ENCODE measurements at places on chromosomes 16 and 17. TPM values are rescaled to one million over a fixed set of nuclear protein-coding genes. Genes with fewer than 3 reads are reported as not detected.

Gene ACE
- 3.0 TPM for total RNA-seq

Gene ABHD15
- 8.2 TPM for total RNA-seq

GRCh38 chr16:89386306-89387185 lies 103.8 kb downstream of the ANKRD11 start:
- DNase-seq, result no peak

Gene SMTNL2
- not detected for total RNA-seq

Gene HBA1
- total RNA-seq, result 474 TPM

- peak; percentile 88 for DNase-seq
Observed at GRCh38 chr16:30409125-30410060, 2.0 kb downstream of the ZNF771 start.

GRCh38 chr16:83627996-83628395 lies 179.8 kb upstream of the HSBP1 start:
- no peak for DNase-seq

DNA sequence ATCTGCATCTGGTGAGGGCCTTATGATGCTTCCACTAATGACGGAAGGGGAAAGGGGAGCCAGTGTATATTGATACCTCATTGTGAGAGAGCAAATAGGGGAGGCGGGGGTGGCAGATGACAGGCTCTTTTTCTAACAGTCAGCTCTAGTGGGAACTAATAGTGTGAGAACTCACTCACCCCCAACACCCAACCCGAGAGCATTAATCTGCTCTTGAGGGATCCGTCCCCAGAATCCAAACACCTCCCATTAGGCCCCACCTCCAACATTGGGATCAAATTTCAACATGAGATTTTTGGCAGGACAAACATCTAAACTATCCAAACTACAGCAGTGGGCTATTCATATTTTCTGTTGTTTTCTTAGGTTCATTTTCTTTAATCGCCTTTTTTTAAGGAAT lies 54.4 kb downstream of the BPTF start:
- DNase-seq, result no peak

DNA sequence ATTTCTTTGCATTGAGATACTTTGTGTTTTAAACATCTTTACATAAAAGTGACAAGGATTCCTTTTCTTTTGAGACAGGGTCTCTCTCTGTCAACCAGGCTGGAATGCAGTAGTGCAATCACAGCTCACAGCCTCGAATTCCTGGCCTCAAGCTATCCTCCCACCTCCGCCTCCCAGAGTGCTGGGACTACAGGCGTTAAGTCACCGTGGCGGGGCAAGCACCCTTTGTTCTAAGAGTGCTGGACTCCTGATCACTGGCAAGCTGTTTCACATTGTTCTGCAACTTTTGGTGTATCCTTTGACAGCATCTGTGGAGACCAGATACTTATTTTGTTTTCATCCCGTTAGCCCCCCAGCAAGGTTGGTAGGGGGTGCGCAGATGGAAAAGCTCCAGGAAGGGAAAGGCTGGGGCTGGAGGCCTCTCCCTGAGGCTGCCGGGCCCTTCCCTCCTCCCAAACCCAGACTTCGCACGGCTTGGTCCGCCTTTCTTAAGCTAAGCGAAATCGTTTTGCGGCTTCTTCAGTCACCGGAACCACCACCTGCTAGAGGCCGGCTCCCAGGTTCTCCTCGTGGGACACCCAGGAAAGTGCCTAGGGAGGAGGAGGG lies 1.1 kb downstream of the ST6GALNAC2 start:
- no peak for DNase-seq

DNA sequence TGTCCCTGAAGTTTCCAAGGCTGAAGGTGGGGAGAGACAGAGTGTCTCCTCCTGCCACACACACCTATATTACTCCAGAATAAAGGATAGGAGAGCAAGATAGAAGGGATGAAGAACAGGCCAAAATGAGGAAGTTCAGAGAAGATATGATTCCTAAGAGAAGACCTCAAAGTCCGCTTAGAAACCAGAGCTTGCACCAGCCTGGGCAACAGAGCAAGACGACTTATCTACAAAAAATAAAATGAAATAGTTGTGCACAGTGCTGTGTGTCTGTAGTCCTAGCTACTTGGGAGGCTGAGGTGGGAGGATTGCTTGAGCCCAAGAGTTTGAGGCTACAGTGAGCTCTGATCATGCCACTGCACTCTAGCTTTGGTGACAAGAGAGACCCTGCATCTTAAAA lies 128.2 kb downstream of the HS3ST3B1 start:
- DNase-seq, result no peak

DNA sequence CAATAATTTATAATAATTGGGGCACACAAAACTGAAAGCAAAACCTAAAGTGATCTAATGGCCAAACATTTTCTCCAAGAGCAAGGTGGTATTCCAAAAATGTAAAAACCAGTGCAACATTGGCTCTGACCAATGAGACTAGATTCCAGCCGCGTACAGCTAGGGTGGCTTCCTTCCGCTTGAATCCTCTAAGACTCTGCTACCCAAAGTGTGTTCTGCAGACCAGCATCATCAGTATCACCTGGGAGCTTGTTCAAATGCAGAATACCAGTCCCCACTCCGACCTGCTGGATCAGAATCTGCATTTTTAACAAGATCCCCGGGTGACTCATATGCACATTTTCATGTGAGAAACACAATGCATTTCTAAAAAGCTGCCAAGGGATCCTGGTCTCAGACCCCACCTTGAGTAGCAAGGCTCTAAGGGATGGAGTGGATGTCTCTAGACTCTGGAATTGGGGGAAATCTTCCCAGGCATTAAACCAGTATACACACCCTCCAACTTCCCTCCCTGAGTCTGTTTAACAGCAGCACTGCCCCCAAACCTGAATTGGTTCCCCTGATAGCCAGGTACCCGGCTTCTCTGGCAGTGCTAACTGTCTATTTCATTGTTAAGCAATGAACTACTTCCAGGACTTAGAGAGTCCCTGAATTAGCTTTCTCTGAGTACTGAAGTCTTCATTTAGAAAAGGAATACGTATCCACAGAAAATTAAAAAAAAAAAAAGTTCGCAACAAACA lies 118.2 kb downstream of the HS3ST2 start:
- no peak for DNase-seq

Gene PLD6
- 4.3 TPM for total RNA-seq

GRCh38 chr16:51159865-51160264 lies 8.8 kb upstream of the SALL1 start:
- no peak for DNase-seq

DNA sequence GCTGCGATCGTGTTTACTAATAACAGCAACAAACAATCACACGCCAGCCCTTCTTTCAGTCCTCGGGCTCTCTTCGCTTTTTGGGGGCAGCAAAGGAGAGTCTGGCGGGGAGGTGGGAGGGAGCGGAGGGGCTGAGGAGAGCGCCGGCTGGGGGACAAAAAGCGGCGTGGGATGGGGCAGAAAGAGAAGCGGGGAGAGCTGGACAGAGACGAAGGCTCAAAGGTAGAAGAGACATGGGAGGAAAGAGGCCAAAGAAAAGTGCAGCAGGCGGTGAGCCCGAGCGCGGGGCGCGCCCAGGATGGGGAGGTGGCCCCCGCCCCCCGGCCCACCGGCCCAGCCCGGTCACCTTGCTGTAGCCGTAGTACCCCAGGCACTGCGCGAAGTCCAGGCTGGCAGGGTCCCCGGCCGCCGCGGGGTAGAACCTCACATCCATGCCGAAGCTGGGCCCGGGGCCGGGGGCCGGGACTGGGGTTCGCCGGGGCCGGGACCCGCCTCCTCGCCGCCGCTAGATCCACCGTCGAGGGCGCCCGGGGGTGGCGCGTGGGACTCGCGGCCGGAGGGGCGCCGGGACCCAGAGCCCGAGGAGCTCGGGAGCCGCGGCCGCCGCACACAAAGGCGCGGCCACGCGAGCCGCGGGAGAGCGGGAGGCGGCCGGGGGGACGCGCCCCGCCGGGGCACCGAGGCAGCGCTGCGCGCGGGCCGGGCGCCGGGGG lies 496 bp downstream of the TOX3 start:
- DNase-seq, result no peak

DNA sequence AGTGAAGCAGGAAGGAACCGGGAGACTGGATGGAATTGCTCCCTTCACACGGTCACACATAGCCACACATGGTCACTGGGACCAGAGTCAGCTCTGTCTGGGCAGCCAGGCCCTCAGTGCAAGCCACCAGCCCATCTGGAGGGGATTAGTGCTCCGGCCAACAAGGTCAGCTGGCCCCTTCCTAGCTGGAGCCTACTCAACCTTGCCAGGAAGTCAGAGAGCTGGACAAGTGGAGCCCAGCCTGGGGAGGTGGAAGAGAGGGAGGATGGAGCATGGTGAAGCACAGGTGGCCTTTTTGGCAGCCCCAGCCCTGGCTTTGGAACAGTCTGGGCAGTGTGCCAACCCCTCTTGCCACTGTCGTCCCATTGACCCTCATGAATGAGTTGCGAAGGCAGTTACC lies 3.7 kb upstream of the CACNA1G start:
- DNase-seq, result no peak

Gene UTS2R
- total RNA-seq, result not detected

Gene RHBDL1
- total RNA-seq, result 1.4 TPM
